ENCODE measurements at places on chromosomes 3 and 15.

- DNase-seq, result no peak
Measured at GRCh38 chr3:125356140-125357026, 18.7 kb downstream of the ZNF148 start.

- DNase-seq, result no peak
Measured at GRCh38 chr3:193348686-193349085, 29.9 kb downstream of the ATP13A5 start.

DNA sequence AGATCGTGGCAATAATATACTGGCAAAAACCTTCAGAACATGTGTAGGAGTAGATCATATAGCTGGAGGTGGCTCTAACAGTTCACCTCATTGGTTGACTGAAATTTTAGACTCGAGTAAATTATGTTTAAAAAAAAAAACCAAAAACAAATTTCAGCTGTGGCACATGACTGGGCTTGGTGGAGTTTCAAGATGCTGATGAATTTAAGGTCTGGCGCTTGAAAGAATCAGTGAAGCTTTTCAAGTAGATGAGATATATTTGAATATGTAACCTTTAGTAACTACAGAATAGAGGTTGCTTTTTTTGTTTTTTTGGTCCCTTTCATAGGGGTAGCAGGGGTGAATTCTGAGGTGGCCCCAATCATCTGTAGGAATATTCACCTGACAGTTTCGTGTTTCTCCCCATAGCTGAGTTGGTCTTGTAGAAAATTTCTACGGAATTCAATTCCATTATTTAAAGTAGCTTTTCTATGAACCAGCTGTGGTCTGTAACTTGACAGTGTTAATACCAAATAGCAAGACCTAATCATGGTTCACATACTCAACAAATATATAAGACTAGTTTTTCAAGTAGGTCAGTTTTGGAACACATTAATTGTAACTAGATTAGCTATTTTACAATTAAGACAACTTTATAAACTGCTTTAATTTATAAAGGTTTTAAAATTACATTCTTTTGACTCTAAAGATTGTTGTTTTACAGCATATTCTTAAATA, 65.6 kb downstream of the MAP4 start:
- no peak for DNase-seq

DNA sequence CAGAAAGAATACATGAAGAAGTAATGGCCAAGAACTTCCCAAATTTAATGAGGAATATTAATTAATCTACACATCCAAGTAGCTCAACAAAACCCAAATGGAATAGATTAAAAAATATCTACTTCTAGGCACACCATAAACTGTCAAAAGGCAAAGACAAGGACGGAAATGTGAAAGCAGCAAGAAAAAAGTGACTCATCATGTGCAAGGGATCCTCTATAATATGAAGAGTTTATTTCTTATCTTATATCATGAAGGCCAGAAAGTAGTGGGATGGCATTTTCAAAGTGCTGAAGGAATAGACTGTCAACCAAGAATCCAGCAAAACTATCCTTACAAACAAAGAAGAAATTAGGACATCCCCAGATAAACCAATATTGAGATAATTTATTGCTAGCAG, 73.9 kb upstream of the PRICKLE2 start:
- DNase-seq, result no peak

- DNase-seq, result no peak
Measured at GRCh38 chr3:127835993-127836882, 13.9 kb upstream of the MGLL start.

DNA sequence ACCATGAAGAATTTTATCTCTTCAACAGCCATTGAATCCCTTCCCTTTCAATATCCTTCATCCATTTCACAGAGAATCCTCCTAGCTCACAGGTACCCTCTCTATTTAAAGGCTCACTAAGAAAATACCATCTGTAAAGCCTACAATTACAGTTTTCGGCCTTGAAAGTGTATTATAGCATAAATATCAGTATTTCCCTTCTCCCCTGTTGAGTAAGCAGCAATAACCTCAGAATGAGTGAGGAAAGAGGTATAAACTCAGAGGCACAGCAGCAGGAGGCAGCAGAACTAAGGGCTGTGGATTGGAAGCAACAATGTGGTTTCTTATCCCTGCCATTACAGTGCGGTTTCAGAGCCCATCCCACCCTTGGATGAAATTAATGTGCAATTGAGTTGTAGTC, 360.6 kb upstream of the ATP10A start:
- no peak for DNase-seq

DNA sequence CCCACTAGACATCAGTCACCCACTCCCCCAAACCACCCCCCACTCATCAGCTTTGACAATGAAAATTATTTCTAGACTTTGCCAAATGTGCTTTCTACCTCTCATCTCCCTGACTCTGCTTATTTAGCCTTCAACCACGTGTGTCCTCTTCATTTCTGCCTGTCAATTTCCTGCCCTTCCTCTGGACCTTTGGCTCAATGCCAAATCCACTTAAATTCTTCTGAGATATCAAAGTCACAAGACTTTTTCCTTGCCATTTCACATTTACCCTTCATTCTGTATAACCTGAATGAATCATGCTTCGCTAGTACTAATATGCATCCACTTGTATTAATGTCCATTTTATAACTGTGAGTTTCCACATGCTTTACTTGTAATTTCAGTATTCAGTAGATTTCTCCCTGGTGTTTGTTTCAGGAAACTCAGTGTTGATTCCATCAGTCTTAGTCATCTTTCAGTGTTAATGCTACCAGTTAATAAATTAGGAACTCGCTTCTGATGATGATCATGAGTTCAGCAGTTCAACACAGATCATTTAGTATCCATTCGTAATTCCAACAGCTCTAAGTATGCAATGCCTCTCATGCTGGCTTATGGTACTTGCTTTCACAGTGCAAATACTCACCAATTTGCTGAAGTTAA, 128.2 kb upstream of the OSTN start:
- peak; percentile 34 for DNase-seq

DNA sequence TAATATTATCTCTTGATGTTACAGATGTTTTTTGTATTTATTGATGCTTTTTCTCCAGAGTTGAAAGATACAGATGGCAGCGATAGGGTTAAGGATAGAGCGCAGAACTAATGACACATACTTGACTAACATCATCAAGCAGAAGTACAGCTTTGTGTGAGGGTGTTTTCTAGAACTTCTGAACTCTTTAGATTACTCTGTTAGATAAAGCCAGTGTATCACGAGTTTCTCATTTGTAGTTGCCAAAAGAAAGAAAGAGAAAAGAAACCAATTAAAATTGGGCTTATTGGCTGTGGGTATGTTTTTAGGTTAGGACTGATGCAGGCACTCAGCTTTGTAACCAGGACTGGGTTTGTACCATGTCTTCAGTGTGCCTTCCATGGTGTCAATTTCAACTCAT, 6.6 kb upstream of the GPR171 start:
- no peak for DNase-seq

DNA sequence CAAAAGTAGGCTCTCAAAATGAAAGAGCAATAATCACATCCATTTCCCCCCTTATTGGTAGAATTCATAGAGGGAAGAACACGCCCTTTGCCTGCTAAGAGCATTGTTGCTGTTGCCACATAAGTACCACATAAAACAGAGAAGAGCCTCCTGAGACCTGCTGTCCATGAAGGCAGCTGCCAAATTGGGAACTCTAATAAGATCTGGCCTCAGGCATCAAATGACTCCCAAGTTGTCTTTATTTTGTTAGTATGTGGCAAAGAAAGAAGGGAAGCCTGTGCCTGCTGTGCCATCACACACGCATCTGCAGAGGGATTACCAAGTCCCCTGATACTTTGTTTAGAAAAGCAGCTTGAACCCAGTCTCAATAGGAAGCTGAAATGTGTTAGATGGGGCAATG, 23.9 kb downstream of the VGLL3 start:
- DNase-seq, result no peak

DNA sequence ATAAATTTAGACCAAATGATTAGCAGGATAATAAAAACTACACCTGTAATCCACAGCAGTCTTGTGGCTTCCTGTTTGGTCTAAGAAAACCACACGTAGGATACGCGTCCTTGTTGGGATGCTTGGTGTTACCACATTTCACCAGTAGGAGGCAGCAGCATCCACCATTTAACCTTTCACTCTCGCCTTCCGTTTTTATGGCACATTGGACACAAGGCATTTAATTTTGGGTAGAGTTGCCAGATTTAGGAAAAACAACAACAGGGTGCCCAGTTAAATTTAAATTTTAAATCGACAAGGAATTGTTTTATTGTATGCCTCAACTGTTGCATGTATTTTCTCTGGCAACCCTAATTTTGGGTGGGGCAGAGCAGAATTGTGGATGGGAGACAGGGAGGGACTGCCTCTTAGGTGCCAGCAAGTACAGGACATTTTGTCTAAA, 6.3 kb downstream of the LRRC31 start:
- peak; percentile 72 for DNase-seq

- DNase-seq, result no peak
Measured at GRCh38 chr3:132964266-132964665, 73.9 kb upstream of the TMEM108 start.

Data from EL (cell line).